ENCODE measurements at places on chromosomes 2 and 18.
A peak's percentile ranks its signal among the peaks of the same experiment; 100 is the strongest.

GRCh38 chr2:124482551-124482950 is 457.5 kb downstream of the CNTNAP5 start:
- no peak for DNase-seq

DNA sequence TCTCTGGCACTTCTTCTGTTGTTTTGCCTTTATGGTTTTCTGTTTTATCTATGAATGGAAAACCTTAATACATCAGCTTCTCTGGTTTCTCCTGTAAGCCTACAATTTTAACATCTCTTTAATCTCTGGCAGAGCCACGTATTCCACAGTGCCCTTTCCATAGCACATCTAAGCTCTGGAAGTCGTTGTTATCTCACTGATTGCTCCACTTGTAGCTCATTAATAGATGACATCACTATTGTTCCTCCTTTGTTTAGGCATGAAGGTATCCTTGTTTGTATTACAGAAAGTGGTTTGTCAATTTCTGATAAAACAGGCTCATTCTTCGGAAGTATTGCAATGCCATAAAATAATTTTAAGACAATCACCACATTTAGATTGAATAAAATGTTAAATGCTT is 185.2 kb downstream of the ZNF804A start:
- DNase-seq, result no peak

DNA sequence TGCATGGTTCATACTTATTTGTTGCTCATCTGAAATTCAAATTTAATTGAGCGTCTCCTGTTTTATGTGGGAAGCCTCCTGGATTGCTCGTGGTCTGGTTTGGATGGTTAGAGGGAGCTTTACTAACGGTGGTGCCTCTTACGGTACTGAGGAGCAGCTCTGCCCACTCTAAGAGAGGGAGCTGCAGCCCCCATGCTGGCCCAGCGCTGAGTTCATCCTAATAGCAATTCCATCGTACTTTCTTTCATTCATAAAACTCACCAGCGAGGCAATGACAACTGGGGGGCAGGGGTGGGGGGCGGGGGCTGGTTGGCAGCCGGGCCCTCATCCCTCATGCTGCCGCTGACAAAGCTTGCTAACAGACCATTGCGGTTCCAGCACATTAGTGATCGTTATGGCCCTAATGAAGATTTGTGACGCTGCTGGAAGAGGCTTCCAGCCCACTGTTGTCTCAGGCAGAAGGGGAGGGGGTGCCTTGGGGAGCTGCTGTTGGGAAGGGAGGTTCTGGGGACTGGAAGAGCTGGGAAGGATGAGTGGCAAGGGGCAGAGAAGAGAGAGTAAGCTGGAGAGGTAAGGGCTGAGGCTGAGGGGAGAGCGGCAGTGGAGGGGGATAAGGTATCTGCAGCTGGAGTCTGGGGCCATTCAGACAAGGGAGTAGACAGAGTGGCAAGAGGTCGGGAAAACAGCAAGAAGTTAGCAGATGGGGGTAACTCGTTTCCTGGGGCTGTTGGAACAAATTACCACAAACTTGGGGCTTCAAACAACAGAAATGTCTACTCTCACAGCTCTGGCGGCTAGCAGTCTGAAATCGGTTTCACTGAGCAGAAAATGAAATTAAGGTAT is 238.1 kb downstream of the LPIN1 start:
- no peak for DNase-seq

DNA sequence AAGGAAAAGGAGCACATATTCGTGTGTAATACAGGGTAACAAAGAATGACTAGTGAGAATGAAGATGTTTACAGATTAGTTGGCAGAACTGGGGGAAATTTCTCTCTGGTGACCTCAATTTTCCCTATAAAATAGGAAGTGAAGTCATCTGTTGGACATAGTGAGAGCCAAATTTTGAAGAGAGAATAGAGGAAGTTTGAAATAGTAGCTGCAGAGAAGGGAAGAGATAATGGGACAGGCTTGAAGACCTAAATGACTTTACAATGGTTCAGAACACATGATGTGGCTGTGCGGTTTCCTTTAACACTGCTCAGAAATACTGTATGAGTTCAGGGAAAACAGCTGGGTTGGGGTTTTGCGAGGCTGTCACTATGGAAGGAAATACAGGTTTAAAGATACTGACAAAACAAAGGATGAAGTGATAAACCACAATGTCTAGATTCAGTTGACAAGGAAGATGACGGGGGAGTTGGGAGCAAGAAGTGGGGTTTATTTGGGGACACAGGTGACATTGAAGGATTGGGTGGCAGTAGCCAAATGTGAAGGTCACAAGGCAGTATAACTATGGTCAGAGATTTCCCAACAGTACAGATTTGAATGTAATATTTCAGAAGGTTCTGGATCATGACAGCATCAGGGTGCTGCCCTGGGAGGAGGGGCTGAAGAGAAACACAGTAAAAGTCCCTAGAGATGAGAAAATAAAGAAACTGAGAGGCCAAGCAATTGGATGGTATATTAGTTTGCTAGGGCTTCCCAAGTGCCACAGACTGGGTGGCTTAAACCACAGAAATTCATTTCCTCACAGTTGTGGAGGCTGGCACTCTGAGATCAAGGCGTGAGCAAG is 82.6 kb upstream of the TANK start:
- DNase-seq, result peak; percentile 22

GRCh38 chr2:162840598-162841246 is 2.2 kb upstream of the KCNH7 start:
- peak; percentile 60 for DNase-seq

DNA sequence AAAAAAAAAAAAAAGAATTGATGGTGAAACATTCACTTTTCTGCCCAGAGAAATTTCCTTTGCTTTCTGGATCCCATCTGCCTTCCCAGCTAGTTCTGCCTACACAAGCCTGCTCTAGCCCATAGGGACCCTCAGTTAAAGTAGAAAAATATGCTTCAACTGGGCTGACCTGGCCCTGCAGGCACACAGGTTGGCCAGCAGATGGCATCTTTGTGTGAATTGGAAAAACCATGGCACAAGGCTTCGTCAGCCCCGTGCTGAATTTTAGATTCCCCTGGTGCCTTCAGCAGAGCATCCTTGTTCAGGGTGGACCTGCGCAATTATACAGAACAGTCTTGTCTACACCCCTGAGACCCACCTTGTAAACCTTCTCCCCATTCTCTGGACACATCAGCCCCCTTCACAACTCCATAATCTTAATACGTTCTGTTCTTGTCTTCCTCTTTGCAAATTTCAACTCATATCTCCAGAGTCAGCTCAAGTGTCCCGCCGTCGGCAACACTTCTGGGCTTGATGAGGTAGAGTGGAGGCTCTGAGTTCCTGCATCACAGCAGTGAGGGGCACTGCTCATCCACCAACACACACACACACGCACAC is 114.5 kb downstream of the INSIG2 start:
- DNase-seq, result peak; percentile 56

DNA sequence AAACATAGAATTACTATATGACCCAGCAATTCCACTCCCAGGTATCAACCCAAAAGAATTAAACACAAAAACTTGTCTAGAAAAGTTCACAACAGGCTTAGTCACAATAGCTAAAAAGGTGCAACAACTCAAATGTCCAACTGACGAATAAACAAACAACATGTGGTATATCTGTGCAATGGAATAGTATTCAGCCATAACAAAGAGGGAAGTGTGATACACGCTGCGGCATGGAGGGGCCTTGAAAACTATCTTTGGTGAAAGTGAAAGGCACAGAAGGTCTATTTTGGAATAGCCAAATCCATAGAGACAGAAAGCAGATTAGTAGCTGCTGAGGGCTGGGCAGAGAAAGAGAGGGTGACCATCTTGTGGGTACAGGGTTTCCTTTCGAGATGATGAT is 72.1 kb downstream of the DDX1 start:
- no peak for DNase-seq

- peak; percentile 6 for DNase-seq
Measured at GRCh38 chr2:95174031-95174542, 8.5 kb downstream of the ZNF2 start.

- DNase-seq, result no peak
Measured at GRCh38 chr2:16067866-16068551, 127.7 kb downstream of the MYCN start.

DNA sequence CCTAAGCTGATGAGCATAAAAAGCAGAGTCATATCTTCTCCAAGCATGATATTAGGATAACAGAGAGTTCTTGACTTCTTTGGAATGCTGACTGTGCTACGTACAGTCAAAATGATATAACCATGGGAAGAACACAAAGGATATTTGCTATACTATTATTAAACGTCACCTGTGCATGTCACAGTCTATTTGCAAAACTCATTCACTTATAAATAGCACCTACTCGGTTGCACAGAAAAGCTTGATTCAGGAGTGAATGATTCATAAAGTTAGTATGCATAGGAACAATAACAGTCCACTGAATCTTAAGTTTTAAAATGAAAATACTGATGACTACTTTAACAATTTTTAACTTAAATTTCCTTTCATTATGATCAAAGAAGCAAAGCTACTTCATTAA is 83.3 kb downstream of the SP3 start:
- no peak for DNase-seq

DNA sequence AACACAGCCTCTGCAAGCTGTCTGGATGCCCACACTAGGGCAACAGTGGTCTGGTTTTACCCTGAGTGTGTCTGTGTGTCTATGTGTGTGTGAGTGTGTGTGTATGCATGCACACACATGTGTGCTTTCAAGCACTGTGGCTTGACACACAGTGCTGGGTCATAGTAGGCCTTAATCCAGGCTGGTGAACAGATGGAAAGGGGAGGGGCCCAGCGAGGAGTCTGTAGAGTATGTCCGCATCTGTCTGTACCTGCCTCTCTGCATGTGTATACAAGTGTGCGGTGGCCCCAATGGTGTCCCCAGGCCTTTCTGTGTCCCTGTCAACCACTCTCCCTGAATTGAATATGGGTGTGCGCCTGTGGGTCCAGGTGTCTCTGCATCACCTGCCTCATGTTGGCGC is 9.3 kb upstream of the KCNIP3 start:
- DNase-seq, result no peak

GRCh38 chr2:38498045-38498481 is 104.7 kb downstream of the HNRNPLL start:
- DNase-seq, result no peak

- DNase-seq, result peak; percentile 67
Measured at GRCh38 chr2:51919395-51919794, 887.5 kb upstream of the NRXN1 start.

- DNase-seq, result no peak
Measured at GRCh38 chr2:126187668-126188067, 468.3 kb upstream of the GYPC start.

DNA sequence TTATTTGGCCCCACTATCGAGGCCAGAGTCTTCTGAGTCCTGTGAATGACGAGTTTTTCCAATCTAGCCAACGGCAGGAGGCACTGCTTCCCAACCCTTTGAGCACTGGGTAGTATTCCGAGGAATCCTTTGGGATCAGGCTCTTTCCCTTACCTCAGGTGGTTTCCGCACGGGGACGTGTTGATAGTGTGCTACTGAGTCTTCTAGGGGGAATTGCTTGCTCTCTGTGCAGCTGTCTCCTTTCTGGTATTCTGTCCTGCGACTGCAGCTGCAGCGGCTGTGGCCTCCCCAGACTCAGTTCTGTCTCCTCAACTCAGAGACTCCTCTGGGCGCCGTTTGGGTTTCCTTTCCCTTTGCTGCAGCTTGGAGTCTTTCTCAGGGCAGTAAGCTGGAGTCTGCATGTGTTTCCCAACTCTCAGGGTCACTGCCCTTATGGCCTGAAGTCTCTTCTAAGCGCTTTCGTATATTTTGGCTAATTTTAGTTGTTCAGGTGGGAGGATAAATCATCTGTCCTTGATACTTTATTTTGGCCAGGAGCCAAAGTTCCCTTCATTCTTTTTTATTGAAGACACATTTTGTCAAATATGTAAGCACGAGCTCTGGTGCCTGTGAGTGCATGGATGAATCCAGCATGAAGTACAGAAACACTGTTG is 118.4 kb downstream of the MAP4K4 start:
- DNase-seq, result peak; percentile 61

DNA sequence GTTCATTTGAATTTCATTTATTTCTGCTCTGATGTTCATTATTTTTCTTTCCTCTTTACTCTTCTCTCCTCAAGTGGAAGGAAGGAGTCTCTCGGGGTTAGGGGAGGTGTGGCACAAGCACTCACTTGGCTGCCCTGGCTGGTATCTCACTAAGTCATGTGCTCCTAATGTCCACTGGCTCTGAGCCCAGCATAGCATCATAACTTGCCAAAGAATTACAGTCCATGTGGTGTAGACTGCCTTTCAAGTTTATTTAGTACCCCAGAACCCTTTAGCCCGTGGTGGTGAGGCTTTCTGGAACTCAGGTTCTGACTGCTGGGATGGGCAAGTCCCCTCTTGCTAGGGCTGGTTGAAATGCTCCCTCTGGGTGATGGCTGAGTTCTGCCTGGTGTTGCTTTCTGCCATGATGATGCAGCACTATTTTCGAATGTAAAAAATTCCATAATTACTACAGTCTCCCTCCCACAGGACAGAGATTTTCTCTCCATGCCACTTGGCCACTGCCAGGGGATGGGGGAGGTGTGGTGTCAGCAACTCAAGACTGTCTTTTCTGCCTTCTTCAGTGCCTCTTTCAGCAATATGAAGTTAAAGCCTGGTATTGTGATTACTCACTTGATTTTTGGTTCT is 22.2 kb downstream of the SPAG16 start:
- peak; percentile 53 for DNase-seq

- DNase-seq, result no peak
Measured at GRCh38 chr2:181948227-181948626, 37.4 kb upstream of the PPP1R1C start.

DNA sequence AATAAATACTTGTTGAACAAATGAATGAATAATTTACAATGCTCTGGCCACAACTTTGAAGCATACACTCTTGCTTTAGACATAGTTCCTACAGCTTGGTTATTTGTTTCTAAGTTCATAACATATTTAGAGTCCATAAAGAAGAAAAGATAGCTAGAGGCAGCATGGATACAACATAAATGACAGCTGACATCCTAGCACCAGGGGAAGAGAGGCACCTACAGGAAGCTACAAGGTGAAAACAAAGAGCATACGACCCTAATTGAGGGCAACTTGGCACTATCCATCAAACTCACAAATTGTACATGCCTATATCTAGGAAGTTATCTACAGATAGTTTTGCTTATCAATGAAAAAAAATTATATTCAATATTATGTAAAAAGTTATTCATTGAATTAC is 88.9 kb downstream of the PLEKHM3 start:
- DNase-seq, result no peak

DNA sequence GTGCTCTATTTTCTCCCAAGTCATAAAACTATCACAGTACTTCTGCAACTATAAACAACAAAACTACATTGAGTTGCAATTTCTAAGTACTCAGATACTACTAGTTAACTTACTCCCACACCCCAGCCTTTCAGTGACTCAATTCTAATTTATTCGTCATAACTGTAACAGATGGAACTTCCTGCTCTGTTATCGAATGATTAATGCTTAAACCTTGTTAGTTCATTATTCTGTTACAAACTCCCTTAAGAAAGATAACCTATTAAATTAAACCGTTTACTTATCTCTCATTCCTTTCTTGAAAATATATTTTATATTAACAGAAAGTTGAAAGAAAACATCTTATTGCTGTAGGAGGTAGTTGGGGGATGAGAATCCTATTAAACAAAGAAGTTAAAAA is 17.0 kb downstream of the TNFAIP6 start:
- peak; percentile 77 for DNase-seq

- no peak for DNase-seq
Measured at GRCh38 chr2:178191511-178191910, 2.8 kb upstream of the OSBPL6 start.
